ENCODE measurements at places on chromosomes 7 and 10.

GRCh38 chr10:110811791-110812581, 59.7 kb upstream of the PDCD4 start:
- DNase-seq = no peak

DNA sequence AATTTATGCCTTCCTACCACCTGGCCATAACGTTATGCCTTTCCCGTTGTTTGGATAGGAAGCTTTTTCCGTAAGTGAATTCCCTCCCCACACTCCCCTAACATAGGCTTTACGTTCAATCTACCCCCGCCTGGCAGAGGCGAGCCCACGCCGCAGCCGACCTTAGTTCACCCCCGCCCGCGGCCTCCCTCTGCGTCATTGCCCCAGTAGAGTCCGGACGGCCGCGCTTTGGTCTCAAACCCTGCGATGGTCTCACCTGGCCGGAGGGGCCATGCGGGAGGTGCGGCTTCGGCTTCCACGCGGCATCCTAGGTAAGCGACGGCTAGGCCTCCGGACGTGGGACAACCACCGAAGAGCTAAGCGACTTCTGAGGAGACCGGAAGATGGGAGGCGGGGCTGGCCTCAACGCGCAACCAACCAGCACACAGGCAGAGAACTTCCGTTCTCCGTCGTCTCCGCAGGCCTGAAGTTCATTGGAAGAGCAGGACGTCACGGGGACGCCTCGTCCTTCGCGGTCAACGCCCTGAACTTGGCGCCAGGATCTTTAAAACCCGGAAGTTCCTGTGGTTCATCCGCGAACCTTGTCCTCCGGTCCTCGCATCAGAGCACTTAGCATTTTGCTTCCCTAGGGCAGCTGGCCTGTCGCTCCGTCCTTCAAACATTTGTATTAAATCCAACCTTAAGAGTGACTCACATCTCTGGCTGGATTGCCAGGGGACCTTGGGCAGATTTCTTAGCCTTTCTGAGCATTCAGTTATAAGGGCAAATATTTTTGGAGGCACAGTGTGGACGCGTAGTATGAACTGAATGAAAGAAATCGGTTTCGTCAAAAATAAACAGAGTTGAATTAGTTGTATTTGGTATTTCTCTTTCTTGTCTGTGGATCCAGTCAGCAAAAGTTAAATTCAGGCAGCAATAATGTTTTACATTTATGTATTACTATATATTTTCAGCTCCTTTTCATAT, at the start of gene CHCHD2:
TSS of gene CHCHD2 (minus strand) at position 369 of the 966 bp plus-strand sequence. CDS start at position 306, 63 bp downstream.
- DNase-seq = peak; percentile 67

- no peak for DNase-seq
These were observed 13.9 kb downstream of the MMRN2 start for GRCh38 chr10:86943316-86944030.

DNA sequence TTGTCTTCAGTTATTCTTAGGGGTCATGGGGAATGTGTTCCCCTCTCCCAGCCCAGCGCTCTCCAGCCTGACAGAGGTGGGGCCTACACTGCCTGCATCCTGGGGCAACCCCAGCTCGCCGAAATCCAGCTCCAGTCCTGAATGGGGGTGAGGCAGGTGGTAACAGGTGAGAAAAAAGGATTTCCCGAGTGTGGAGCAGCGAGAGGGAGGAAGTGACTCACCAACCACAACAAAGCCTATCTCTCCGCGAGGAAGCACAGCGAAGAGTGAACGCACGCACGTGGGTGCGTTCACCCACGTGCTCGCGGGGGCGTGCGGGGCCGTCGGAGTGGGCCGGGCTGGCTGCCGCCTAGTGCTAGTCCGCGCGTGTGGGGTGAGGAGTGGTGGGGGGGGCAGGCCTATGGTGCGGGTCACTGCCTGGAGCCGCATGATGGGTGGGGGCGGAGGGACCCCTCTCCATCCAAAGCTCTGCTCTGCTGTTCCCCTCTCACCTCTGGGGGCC, 855 bp upstream of the PALD1 start:
- no peak for DNase-seq

GRCh38 chr7:3673524-3673923, 372.5 kb downstream of the SDK1 start:
- no peak for DNase-seq

- no peak for DNase-seq
These were observed 40.1 kb downstream of the HHEX start for GRCh38 chr10:92729886-92730285.

- DNase-seq = no peak
These were observed 77.9 kb downstream of the SNX10 start for GRCh38 chr7:26369593-26369992.

DNA sequence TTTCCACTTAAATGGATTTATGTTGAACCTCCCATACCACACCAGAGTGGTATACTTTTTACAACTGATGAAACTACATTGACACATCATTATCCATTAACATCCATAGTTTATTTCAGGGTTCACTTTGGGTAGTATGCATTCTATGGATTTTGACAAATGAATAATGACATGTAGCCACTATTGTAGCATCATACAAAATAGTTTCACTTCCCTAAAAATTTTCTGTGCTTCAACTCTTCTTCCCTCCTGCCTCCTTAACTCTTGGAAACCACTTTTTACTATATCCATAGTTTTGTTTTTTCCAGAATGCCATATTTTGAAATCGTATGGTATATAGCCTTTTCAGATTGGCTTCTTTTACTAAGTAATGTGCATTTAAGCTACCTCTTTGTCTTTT, 199.5 kb upstream of the TMEM196 start:
- DNase-seq = no peak

- DNase-seq = no peak
These were observed 373.6 kb downstream of the BBS9 start for GRCh38 chr7:33503014-33503413.

DNA sequence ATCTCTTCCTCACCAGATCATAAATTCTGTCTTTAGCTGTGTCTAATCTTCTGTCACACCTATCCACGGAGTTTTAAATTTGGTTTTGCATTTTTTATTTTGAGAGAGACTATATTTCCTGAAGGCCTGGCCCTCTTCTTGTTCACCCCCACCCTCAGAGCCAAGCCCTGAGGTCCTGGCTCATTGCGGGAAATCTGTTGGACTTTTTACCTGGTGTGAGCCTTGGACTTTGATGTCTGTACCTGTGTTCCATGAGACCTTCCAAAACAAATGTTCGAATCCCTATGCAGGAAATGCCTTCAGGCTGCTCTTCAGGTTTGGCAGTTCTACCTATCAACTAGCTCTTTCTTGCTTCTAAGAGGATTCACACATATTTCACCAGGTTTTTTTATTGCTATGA, 175.2 kb upstream of the GRB10 start:
- no peak for DNase-seq

DNA sequence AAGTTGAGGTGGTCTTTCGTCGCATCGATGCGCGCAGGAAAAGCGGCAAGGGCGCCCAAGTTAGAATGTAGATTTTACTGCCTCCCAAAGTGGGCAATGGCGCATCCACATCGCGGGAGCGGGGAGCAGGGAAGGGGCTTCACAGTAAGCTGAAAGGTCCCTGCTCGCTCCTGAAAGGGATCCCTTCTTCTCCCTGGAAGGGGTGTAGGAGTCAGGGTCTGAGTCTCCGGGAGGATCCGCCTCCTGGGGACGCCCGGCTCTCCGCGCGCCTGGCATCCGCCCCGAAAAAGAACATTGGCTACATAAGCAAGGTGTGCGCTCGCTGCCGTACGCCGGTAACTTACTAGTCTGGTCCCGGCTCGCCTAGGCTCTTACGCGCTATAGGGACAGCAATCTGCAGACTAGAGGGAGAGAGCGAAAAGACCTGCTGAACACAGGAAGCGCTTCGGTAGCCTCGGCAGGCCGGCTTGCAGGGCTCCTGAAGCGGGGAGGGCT, 804 bp downstream of the UNC5B start:
- no peak for DNase-seq

DNA sequence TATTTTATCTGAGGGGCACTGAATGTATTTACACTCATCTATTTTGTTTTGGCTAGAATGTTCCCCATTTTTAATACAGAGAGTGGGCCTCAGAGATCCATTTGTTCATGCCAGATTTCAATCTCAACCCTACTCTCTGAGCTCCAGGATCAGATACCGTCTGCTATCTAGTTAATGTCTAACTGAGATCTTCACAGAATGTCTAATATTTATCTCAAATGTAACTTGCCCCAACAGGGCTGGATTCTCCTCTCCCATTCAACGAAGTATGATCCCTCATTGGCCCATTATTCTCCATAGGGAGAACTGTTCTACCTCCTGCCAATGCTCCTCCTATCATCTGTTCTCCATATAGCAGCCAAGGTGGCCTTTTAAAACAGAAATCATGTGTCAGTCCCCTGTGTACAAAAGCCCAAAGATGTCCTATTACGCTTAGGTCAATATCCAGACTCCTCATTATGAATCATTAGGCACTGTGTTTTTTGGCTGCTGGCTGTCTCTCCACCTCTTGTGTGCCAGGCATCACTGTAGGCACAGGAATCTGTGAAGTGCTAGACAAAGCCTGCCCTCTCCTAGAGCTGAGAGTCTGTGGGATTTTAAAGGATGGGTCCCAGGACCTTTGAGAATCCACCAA, 169.3 kb upstream of the AGK start:
- DNase-seq = no peak

DNA sequence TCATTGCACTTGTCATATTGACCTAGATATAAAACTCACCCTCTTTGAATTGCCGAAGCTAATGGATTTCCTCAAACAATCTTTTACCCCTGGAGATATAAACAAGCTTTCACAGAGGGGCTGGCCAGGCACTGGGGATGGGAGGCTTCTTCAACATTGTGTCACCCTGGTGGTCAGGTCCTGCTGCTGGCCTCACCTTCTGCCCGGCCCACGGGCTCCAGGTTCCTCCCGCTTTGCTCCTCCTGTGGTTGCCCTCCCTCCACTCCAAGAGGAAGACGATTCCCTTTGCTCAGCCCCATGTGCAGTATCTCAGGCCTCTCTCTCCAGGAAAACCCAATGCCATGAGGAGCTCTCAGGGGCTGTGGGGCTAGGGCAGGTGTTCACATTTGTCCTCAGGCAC, 118.1 kb upstream of the ADCY1 start:
- no peak for DNase-seq

DNA sequence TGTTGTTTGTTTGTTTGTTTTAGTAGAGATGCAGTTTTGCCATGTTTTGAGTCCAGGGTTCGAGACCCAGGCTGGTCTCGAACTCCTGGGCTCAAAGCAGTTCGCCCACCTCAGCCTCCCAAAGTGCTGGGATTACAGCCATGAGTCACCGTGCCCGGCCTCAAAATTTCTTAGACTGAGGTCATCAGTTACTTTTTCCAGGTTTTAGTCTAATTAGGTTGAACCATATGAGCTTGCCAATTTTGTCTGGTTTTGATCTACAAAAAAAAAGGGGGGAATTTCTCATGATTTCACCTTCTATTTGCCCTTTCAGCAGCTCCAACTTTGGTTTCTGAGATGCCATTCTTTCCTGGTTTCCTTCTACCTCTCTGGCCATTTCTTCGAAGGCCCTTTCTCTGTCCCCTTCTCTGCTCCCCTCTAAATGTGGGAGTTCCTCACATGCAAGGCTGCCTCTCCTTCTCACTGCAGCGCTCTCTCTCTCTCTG, 5.5 kb downstream of the CUEDC2 start:
- no peak for DNase-seq

GRCh38 chr7:31203551-31203950, 137.0 kb downstream of the NEUROD6 start:
- no peak for DNase-seq

DNA sequence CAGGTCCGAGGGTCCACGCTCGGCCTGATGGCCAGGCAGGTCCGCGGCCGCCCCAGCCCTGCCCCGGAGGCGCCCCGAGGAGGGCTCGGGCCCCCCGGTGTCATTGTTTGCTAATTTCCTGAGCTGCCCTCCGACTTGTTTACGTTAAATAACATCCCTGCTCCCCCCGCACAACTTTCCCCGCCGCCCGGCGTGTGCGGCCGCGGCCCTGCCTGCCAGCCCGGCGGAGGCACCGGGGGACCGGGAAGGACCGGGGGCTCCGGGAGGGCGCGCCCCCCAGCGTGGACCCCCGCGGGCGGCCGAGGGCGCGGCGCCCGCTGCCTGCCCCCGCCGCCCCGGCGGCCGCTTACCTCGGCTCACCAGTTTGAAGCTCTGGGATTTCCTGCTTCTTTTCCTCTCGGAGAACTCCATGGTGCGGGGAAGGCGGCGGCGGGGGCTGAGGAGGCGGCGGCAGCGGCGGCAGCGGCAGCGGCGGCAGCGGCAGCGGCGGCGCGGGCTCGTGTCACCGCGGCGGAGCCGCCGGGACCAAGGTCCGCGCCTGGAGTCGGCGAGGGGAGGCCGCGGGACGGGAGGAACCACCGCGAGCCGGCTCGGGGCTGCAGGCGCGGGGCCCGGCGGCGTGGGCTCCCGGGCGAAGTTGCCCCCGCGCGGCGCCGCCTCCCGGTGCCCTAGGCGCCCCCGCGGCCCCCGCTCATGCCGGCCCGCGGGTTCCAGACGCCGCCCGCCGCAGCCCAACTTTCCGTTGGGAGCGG, 515 bp downstream of the BEND7 start:
- no peak for DNase-seq

GRCh38 chr7:156820445-156821063, 72.4 kb downstream of the LMBR1 start:
- DNase-seq = no peak

DNA sequence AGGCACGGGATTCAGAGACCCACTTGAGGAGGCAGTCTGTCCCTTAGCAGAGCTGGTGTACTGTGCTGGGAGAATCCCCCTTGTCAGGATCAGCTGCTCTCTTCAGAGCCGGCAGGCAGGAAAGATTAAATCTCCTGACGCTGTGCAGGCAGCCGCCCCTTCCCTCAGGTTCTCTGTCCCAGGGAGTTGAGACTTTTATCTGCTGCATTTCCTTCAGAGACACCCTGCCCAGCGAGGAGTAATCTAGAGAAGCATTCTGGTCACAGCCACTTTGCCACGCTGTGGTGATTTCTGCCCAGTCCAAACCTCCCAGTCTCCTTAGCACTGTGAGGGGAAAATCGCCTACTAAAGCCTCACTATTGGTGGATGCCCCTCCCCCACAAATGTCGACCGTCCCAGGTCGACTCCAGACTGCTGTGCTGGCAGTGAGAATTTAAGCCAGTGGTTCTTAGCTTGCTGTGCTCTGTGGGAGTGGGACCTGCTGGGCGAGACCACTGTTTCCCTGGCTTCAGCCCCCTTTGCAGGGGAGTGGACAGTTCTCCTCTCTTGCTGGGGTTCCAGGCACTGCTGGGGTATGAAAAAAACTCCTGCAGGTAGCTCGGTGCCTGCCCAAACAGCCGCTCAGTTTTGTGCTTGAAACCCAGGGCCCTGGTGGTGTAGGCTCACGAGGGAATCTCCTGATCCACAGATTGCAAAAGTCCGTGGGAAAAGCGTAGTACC, 265.4 kb downstream of the ZWINT start:
- DNase-seq = no peak

DNA sequence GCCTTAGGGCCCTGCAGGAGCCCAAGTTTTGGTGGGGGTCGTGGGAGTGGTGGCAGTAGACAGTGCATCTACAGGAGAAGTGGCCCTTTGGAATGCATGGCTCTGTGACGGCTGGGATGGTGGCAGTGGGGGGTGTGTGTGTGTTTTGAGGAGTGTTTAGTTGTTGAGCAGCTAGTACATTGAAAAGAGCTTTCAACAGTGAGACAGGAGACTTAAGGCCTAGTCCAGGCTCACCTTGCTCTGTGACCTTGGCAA, 27.1 kb downstream of the ZNF775 start:
- no peak for DNase-seq

- DNase-seq = no peak
These were observed 4.0 kb downstream of the UNC5B start for GRCh38 chr10:71216363-71216695.

- DNase-seq = no peak
These were observed 209.9 kb downstream of the ZNF365 start for GRCh38 chr10:62583876-62584615.

Data from cortex of kidney (tissue), 1 donor.